Left lung (tissue), 14 donors: ENCODE measurements at places on chromosomes 7 and 10. TPM values are rescaled to one million over a fixed set of nuclear protein-coding genes. Genes with fewer than 3 reads are reported as not detected.

GFRA1 gene
- 2.9 TPM for polyA plus RNA-seq

ENTPD1 gene
- 21.3 TPM for polyA plus RNA-seq

FBXL13 gene
- polyA plus RNA-seq: 4.5 TPM

RADIL gene
- 14.7 TPM for polyA plus RNA-seq

C10orf88 gene
- polyA plus RNA-seq: 20.7 TPM

SPDYE16 gene
- 3.3 TPM for polyA plus RNA-seq

IFIT1B gene
- 0.67 TPM for polyA plus RNA-seq

CHST15 gene
- polyA plus RNA-seq: 14.5 TPM

LIPM gene
- not detected for polyA plus RNA-seq

KAZALD1 gene
- polyA plus RNA-seq: 17.0 TPM

NRBF2 gene
- polyA plus RNA-seq: 21.2 TPM

FBXO24 gene
- 5.2 TPM for polyA plus RNA-seq

NHLRC2 gene
- 25.8 TPM for polyA plus RNA-seq

UBE2D1 gene
- polyA plus RNA-seq: 33.8 TPM

IFIT3 gene
- 13.6 TPM for polyA plus RNA-seq

JCAD gene
- 74.1 TPM for polyA plus RNA-seq

ASZ1 gene
- polyA plus RNA-seq: 0.70 TPM

KCNIP2 gene
- polyA plus RNA-seq: 9.0 TPM

ZC3HAV1 gene
- 23.9 TPM for polyA plus RNA-seq

POLL gene
- 33.1 TPM for polyA plus RNA-seq

MET gene
- 24.7 TPM for polyA plus RNA-seq

BTAF1 gene
- 55.5 TPM for polyA plus RNA-seq

EN2 gene
- not detected for polyA plus RNA-seq

MPP7 gene
- polyA plus RNA-seq: 14.7 TPM

IGF2BP3 gene
- 58.7 TPM for polyA plus RNA-seq

C10orf71 gene
- polyA plus RNA-seq: not detected

RHOBTB1 gene
- 52.6 TPM for polyA plus RNA-seq

INMT gene
- 22.8 TPM for polyA plus RNA-seq

FANK1 gene
- 9.0 TPM for polyA plus RNA-seq

CYP26C1 gene
- not detected for polyA plus RNA-seq

FAM241B gene
- 8.2 TPM for polyA plus RNA-seq

GIMAP7 gene
- 30.8 TPM for polyA plus RNA-seq

EBLN1 gene
- not detected for polyA plus RNA-seq

LIPF gene
- polyA plus RNA-seq: 0.24 TPM

IFT22 gene
- 42.8 TPM for polyA plus RNA-seq

SLC13A1 gene
- polyA plus RNA-seq: not detected

FGFR2 gene
- 233 TPM for polyA plus RNA-seq

ASB15 gene
- not detected for polyA plus RNA-seq

CLDN12 gene
- 50.2 TPM for polyA plus RNA-seq
